ENCODE measurements at places on chromosomes 7 and 10. TPM values are rescaled to one million over a fixed set of nuclear protein-coding genes. Genes with fewer than 3 reads are reported as not detected.

GRCh38 chr10:100254191-100254590 lies 13.2 kb downstream of the CWF19L1 start:
- no peak for DNase-seq

GRCh38 chr7:1260244-1260635 lies 27.6 kb downstream of the UNCX start:
- DNase-seq, result no peak

WASHC2C gene
- total RNA-seq, result 69.3 TPM

GRCh38 chr7:66198956-66199355 lies 6.2 kb upstream of the TPST1 start:
- no peak for DNase-seq

- no peak for DNase-seq
These were observed 229.7 kb upstream of the ZNF32 start for GRCh38 chr10:43878386-43878785.

SCART1 gene
- 5.0 TPM for total RNA-seq

GRID2IP gene
- total RNA-seq, result 0.40 TPM

DNA sequence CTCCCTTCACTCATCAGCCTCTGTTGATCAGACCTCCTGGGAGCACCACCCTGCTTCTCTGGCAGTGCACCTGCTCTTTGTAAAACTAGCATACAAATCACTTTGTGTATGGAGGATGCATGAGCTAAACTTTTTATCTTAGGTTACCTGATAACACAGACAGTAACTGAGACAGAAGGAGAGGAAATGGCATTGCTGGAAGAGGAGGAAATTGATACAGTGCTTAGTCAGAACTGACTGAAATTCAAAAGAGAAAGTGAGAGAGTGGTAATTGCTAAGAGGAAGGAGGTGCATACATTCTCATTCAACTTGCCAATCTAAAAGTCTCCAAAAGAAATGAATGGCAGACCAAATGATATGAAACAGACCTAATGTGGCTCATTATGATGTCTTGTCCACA lies 1120.7 kb downstream of the GATA3 start:
- DNase-seq, result no peak

DNA sequence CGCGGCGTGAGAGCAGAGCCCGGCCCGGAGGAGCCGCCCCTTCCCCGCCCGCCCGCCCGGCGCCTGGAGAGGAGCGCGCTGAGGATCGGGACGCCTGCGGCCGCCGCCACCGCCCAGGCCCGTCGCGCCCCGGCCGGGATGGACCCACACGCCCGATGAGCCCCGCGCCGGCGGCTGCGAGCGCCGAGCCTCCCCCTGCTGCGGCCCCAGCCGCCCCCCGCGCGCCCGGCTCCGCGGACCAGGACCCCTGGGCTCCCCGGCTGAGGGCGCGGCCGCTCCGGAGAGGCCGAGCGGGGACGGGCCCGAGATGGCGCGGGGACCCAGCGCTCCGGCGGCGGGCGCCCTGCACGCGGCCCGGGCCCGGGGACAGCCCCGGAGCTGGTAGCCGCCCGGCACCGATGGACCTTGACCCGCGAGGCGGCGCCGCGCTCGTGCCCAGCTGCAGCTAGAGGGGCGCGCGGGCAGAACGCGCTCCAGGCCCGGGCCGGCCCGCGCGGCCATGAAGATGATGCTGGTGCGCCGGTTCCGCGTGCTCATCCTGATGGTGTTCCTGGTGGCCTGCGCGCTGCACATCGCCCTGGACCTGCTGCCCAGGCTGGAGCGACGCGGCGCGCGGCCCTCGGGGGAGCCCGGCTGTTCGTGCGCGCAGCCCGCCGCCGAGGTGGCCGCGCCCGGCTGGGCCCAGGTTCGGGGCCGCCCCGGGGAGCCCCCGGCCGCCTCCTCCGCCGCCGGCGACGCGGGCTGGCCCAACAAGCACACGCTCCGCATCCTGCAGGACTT lies 520 bp downstream of the FAM20C start:
- peak; percentile 60 for DNase-seq

DNA sequence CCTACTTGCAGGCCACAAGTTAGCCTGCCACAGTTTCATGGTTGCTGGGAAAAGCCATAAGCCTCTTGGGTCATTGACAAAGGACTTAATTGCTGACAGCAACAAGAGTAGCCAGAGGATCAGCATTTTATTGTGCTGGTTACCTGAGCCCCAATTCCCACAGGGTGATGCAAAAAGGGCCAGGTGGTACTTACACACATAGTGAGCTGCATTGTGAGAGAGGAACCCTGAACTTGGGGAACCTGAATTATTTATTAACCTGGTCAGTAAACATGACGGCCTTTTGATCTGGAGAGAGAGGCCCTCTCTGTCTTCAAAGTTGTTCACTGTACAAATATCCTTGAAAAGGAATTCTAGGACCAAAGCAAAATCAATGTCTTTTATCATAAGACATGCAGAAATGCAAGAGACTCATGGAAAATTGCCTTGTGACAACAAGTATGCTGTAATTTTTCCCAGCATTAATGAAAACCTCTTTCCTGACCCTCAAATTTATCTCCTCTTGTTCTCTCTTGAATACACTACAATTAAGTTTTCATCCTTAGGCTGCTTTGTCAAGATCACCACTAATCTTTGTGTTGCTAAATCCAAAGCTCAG lies 102.9 kb upstream of the PHYHIPL start:
- no peak for DNase-seq

AKR1C2 gene
- 63.9 TPM for total RNA-seq

GRCh38 chr7:70142247-70142932 lies 544.1 kb downstream of the AUTS2 start:
- no peak for DNase-seq

Measured in Peyer's patch (tissue), 4 donors.